Activated CD8-positive, alpha-beta memory T cell treated with anti-CD3 and anti-CD28 coated beads, Interleukin-2, amount 50 U/mL, for 4 hours (primary cell): ENCODE measurements at places on chromosomes 1 and 21.
A peak's percentile ranks its signal among the peaks of the same experiment; 100 is the strongest.

GRCh38 chr1:82628887-82629286 is 828.2 kb downstream of the ADGRL2 start:
- no peak for DNase-seq

GRCh38 chr1:147214842-147215539 is 10.1 kb downstream of the FMO5 start:
- no peak for DNase-seq

DNA sequence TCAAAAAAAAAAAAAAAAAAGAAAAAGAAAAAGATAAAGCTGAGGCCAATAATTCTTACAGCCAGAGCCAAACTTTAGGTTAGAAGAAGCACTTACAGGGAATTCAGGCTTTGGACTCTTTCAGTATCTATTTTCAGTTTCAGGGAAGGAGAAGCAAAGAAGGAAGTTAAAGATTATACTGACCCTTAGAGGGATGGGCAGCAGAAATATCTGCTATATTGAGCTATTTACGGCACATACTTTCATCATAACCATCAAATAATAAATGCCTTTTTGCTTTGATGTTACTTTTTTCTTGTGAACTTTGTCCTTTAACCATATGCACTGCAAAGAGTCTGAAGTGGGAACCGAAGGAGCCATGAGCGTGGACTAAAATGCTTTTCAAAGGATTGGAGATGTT is 42.0 kb downstream of the TM2D1 start:
- no peak for DNase-seq

DNA sequence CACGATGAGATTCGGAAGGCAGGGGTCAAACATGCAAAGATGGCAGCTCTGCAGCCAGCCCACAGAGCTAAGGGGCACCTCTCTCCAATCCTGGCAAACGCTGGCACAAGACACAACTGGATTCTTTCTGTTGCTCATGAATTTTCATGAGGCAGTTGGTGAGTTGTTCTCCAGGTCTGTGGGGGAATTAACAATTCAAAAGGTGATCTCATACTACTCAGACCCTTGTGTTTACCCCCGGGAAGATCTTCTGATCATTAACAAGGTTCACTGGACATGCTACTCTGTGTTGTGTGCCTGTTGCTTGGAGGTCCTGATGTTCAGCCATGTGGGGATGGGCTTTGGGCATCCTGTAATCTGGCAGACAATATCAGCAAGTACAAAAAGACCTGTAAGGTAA is 128.9 kb downstream of the HHAT start:
- no peak for DNase-seq

GRCh38 chr1:43799656-43800635 is 92.6 kb downstream of the ST3GAL3 start:
- DNase-seq, result no peak

DNA sequence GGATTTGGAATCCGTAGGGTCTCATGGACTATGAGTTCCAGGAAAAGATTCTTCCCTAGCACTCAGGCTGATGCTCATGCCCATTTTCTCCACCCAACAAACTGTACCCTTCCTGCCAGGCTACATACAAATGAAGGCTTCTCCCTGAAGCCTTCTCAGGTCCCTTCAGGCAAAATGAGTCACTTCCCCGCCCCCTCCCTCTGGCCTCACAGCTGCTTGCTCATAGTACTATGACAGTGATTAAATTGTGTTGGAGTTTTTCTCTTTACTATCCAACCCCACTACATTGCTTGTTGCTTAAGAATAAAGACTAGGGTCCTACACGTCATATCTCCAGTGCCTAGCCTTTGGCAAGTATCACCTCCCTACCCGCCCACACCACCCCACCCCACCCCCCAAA is 207.6 kb upstream of the NFIA start:
- no peak for DNase-seq

- DNase-seq, result no peak
Observed at GRCh38 chr1:155324717-155325602, 4.3 kb downstream of the RUSC1 start.

GRCh38 chr1:215606564-215607168 is 39.6 kb downstream of the KCTD3 start:
- DNase-seq, result no peak

DNA sequence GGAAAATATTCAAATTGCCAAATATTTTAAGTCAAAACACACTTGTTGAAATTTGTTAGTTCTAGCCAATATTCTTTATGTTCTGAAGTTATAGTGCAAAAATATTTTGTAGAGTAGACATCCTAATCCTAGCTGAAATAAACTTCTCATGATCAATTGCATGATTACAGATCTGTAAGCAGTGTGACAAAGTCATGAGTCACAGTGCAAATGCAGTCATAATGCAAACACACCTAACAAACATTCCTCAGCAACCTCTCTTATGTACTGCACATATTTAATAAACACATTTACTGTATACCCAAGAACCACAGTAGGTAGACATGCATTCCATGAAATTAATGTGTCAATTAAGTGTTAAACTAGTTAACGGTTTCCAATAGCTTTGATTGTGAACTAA is 1857.4 kb downstream of the NCAM2 start:
- DNase-seq, result no peak

DNA sequence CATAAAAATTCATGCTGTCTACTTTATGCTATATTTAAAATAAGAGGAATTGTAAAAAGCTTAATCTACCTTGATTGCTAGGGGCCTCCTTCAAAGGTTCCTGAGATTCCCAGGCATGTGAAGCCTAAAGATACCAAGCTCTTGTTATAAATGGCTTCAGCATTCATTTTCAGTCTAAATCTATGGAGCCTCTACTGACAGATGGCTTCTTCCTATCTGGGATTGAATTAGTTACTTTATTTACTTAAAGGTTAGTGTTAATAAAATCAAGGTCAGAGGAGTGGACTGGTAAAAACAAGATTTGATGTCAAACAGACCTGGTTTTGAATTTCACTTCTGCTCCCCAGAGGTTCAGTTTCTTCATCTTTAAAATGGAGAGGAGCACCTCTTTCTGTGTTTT is 93.7 kb downstream of the TNNI3K start:
- DNase-seq, result no peak

- no peak for DNase-seq
Observed at GRCh38 chr1:6037338-6037762, 8.3 kb upstream of the KCNAB2 start.

- DNase-seq, result peak; percentile 27
Observed at GRCh38 chr1:25148673-25149300, 83.5 kb downstream of the SYF2 start.

DNA sequence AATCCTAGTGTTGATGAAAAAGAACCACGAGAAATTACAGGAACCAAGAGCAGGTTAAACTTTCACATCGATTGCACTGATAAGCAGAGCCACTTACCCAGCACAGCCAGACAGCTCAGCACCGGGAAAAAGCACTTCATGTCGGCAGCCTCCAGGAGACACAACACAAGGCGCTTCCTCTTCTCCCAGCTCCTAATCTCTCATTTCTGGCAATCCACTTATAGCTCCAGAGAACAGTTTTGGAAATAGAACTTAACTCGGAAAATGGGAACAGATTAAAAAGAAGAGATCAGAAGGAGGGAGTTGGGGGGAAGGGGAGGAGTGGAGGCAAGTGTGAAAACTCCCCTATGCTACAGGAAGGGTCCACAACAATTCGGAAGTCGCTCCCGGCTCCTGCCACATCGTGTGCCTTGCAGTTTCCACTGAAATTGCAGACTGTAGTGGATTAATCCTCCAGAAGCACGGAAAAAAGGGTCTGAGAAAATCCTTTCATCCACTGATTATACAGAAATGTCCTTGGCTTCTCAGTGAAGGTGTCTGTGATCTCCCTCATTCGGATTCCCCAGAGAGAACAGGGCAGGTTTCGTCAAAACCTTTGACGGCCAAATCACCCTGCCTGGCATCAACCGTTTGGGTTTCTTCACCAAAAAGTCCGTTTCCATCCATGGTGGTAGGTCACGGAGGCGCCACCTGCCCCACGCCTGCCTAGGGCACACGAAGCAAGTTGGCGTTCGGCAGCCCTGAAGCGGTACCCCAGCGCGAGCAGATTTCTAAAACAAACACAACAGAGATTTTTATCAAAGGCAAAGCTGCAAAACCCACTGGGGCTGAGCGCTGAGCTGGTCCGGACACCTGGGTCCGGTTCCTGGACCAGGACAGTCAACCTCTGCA is 1.1 kb downstream of the IGSF3 start:
- peak; percentile 14 for DNase-seq

- no peak for DNase-seq
Observed at GRCh38 chr1:48084826-48085225, 87.6 kb upstream of the TRABD2B start.

GRCh38 chr1:6889875-6890480 is 104.7 kb downstream of the CAMTA1 start:
- DNase-seq, result peak; percentile 29

GRCh38 chr1:164614316-164614715 is 55.3 kb downstream of the PBX1 start:
- DNase-seq, result no peak

- no peak for DNase-seq
Observed at GRCh38 chr1:44413740-44414139, 8.7 kb downstream of the RNF220 start.

DNA sequence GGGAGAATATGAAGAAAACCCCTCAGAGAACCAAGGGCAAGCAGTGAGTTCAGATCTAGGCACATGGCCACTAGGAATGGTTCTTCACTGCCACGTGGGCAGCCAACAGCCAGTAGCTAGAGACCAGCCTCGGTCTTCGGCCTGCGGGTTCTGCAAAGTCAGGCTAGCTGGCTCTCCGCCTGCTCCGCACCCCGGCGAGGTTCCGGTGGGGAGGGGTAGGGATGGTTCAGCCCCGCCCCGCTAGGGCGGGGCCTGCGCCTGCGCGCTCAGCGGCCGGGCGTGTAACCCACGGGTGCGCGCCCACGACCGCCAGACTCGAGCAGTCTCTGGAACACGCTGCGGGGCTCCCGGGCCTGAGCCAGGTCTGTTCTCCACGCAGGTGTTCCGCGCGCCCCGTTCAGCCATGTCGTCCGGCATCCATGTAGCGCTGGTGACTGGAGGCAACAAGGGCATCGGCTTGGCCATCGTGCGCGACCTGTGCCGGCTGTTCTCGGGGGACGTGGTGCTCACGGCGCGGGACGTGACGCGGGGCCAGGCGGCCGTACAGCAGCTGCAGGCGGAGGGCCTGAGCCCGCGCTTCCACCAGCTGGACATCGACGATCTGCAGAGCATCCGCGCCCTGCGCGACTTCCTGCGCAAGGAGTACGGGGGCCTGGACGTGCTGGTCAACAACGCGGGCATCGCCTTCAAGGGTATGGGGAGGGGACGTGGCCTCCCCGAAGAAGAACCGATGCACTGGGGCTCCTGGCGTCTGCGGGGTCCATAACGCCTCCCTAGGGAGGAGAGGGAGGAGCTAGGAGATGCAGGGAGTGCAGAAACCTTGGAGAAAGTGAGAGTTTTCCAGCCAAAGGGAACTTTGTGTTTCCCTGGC is at the start of gene CBR1:
CBR1 (plus strand) TSS at position 312 of the 871 bp plus-strand sequence; CDS start at position 404, 92 bp downstream.
- peak; percentile 88 for DNase-seq

DNA sequence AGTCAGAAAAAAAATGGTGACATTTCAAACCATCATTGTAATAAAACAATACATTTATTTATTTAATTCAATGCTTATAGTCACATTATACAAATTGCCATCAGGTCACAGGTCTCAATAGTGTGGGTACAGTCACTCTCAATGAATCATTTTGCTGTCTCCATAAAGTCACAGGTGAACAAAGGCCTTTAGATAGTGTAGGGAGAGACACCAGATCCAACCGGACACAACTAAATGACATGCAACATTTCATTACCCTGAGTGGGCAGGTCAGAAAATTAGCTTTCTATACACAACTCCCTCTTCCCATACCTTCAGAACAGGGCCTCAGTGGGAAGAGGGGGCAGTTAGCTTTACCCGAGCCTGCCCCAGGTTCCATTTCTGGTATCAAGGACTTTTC is 63.2 kb downstream of the STYXL2 start:
- DNase-seq, result no peak

DNA sequence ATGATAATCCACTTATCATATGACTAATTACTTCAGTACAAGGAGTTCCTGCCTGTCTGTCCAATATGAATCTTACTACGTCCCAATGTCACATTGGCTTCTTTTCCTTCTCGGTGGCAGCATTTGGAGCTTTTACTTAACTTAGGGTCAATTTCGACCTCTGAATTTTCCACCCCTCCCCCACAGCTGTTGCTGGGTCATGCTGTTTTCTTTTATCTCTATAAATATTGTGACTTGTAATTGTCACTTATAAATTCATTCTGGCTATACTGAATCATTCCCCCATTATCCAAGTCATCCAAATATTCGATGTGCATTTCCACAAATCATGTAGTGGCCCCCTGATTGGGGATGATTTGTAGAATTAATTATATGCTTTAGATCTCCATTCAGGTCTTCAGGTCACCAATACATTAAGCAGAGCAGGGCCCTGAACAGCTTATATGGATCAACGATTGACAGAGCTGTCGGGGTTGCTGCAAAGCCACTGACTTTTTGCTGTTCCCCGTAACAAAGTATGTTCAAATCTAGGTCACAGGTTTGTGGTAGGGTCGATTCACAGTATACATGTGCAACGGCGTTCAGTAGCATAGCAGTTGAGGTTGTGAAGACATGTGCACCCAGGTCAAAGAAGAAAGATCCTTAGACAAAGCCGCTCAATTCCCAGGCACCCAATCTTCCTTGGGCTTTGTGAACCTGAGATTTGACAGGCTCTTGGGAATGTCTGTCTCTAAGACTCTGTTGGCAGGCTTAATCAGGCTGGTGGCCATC is 18.3 kb upstream of the RNU1-4 start:
- DNase-seq, result no peak

DNA sequence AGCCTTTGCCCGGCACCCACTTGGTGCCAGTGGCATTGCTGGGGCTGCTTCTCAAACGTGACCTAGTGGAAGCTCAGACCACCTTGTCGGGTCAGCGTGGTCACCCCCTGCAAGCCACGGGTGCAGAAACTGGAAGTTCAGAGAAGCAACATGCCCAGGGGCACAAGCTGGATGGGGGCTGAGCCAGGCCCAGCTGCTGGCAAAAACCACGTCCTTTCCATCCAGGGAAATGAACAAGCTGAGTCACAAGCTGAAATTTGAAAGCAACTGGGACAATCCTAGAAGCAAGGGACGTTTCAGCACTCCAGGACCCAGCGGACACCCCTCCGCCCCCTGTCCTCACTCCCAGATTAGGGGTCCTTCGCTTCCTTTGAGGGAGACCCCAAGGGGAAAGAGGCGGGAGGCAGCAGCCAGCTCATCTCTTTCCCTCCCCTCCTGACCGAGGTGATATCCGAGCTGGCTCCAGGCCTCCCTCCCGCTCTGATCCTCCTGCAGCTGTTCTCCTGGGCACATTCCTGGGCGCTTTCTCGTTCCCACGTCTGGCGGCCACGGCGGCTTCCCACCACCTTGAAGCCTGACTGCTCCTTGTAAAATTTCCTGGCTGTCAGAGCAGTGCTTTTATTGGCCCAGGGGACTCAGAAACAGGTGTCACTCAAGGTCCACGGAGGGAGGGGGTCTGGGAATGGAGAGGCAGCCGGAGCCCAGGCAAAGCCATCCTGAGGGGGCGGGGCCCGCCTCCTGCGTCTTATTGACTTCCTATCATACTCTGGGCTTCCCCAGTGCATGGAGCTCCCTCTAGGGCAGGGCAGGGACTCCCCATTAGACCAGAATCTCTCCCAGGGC is 62.8 kb downstream of the PAX7 start:
- DNase-seq, result no peak
